Lung microvascular endothelial cell (primary cell): ENCODE measurements at places on chromosomes 6 and 20. TPM values are rescaled to one million over a fixed set of nuclear protein-coding genes. Genes with fewer than 3 reads are reported as not detected.

- no peak for DNase-seq
Measured at GRCh38 chr6:42527204-42527603, 36.6 kb upstream of the UBR2 start.

The SALL4 gene
- total RNA-seq = 0.20 and 0.22 TPM in 2 replicates

DNA sequence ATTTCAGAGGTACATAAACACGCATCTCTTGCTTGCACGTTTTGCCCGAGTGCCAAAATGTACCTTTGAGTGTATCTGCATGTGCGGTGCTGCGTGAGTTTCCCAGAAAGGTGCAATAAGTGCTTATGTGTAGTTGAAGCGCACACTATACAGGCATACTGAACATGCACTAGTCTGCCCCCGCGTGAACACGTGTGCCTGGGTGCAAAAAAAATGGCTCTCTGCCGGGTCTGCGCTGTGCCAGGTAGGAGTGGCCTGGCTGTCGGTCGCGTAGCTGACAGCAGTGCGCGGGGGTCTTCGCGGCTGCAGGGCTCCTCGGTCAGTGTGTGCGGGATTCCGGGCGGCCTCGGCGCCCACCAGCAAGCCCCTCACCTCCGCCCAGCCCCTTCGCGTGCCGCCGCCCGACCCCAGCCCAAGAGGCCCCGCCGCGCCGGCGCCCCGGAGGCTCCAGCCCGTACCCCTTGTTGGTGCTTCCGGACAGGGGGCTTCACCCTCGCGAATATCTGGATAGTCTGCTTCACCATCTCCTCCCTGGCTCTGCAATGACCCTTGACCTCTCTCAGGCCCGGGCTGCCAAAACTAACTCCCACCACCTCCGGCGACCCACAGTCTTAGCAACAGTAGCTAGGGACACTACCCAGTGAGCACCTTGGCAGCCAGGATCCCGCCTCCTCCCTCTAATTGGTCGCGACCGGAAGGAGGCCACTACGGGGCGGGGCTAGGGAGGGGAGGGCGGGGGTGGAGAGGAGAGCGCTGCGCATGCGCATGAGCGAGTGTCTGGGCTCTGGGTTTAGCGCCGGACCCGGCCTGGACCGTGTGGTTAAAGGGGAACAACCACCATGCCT is at the start of gene KIF6:
TSS of gene KIF6 (minus strand) at position 622 of the 845 bp plus-strand sequence. CDS start at position 524, 98 bp downstream.
- peak; percentile 88 for DNase-seq

The FRK gene
- under 0.01 TPM in 2 replicates for total RNA-seq

The TTBK1 gene
- under 0.01 TPM in 1 of 2 replicates, not detected in the other for total RNA-seq

- DNase-seq = no peak
Measured at GRCh38 chr6:116144605-116145004, 18.7 kb upstream of the COL10A1 start.

GRCh38 chr6:111805511-111806164 is 67.6 kb downstream of the FYN start:
- no peak for DNase-seq

The AFG1L gene
- total RNA-seq = 1.5 and 3.2 TPM in 2 replicates

DNA sequence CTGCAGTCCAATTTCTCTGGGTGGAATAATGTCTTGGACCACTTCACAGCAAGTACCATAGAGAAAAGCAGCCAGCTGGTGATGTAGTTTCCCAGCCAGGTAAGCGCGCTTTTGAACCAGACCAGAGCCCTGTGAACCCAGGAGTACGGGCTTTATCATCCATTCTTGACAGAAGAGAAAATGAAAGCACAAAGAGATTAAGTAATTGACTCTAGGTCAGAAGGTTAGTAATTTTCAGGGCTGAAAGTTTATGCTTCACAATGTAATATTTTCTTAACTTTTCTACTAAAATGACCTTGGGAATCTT is 7.1 kb upstream of the UST start:
- no peak for DNase-seq

DNA sequence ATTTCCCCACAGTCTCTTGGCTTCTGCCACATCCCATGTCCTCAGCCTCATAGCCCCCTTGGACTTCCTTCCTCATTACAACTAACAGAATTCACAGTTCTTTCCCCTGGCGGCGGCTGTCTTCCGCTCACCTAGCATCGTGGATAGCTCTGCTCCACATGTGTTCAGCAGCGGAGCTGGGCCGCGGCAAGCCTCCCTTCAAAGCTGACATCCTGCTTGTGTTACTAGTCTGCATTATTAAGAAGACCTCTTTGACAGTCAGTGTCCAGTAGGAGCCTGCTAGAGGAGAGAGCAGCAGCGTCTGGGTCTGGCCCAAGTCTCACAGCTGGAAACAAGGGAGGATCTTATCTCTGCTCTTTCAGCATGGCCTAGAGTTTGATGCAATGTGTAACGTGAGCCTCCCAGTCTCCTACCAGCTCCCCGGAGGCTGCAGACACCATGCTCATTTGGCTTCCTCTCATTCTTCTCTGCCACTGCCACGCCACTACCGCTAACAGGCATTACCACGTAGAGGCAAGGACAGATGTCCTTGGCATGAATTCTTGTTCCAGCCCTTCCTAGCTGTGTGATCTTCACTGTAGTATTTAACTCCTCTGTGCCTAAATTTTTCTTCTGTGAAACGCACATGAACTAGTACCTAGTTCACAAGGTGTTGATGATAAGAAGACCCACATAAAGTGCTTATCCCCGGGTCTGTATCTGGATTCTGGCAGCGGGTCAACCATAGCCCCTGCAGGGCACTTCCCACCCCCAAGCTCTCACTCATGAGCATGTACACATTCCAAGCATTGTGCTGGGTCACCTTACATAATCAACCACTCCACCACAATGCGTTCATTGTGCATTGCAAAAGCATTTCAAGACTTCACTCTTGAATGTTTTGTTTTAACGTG is 107.1 kb upstream of the BACH2 start:
- DNase-seq = no peak

DNA sequence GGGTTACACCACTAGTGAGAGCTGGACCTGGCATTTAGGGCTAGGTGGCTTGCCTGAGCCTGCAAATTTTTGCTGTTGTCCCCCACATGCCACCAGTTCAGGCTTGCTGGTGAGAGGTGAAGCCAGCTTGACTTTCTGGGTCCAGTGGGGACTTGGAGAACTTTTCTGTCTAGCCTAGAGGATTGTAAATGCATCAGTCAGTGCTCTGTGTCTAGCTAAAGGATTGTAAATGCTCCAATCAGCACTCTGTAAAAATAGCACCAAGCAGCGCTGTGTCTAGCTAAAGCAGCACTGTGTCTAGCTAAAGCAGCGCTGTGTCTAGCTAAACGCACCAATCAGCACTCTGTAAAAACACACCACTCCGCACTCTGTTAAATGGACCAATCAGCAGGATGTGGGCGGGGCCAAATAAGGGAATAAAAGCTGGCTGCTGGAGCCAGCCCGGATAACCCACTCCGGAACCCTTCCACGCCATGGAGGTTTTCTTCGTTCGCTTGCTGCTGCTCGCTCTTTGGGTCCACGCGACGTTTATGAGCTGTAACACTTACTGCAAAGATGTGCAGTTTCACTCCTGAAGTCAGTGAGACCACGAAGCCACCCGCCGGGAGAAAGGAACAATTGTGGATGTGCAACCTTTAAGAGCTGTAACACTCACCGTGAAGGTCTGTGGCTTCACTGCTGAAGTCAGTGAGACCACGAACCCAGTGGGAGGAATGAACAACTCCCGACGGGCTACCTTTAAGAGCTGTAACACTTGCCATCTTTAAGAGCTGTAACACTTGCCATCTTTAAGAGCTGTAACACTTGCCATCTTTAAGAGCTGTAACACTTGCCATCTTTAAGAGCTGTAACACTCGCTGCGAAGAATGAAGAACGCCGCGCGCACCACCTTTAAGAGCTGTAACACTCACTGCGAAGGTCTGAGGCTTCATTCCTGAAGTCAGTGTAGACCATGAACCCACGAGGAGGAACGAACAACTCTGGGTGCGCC is 27.3 kb downstream of the GMPR start:
- DNase-seq = no peak

DNA sequence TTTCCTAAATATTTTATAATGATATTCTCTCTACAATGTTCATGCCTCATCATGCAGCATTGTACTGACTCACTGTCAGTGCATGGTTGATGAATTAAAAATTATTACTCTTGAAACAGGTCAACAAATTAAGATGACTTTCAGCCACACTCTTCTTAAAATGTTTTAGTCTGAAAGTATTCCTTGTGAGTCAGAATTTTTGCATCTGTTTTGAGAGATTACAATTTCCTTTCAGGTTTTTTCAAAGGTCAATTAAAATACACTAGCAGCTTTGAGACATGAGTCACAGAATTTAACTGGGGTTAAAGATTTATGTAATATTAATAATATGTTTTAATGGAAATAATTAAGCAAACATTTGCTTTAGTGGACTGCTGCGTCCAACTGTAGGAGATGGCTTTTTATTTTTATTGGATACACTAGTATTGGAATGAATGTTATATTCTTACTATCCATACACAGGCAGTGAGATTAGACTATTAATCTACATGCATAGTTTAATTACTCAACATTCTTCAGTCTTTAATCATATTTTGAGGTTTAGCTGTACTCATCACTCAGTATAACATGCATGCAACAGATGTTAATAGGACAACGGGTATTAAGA is 9.7 kb downstream of the COL12A1 start:
- peak; percentile 4 for DNase-seq

DNA sequence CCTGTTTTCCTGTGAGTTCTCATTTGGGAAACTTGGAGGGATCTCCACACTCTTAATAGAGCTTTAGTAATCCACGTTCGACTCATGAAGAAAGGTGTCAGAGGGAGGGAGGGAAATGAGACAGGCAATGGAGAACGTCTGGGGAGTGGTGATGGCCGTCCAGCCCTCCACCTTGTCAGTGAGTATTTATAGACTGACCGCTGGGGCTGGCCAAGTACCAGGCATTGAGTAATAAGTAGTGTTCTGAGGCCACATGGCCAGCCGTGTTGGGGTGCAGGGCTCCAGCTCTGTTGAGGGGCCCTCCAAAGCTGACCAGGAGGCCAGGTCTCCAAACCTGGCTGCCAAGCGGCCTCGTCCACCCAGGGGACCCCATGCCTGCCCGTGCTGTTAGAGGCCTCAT is 11.3 kb upstream of the DSN1 start:
- DNase-seq = no peak

The NOTCH4 gene
- 9.1 and 14.8 TPM in 2 replicates for total RNA-seq

DNA sequence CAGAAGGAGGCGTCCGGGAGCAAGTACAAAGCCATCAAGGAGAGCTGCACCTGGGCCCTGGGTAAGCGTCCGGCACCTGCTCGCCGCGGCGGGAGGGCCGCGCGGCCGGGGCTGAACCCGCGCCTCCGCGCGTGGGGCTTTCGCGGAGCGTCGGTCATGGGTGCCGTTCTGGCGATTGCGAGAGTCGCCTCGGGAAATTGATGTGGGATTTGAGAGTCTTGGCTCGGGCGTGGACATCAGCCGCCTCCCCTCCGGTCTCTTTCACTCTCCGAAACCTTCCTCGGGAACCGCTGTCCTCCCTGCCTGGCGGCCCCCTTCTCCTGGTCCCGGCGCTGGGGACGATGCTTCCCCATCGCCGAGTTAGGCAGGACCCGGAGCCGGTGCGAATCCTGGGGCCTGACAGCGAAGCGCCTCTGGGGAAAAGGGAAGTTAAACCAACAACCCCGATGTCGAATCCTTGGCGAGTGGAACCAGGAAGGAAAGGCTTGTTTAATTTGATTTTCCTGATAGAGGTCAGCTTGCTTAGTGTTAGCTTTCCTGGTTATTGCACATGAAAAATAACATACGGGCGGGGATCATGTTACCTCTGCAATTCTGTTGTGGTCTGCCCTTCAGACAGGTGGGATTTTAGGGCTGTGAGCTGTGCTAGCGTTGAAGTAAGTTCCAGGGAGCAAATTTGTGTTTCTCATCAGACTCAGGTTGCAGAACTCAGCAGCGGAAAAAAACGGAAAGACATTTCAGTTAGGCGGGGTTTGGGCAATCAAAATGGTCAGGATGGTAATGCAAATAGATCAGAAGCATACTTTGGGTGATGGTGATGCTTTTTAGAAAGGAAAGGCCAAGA is 594 bp downstream of the ARFGEF3 start:
- peak; percentile 39 for DNase-seq

GRCh38 chr6:17758119-17758518 is 51.4 kb upstream of the NUP153 start:
- DNase-seq = no peak

GRCh38 chr6:53906103-53906502 is 111.3 kb downstream of the LRRC1 start:
- DNase-seq = no peak

The NRSN1 gene
- total RNA-seq = not detected in 2 replicates

DNA sequence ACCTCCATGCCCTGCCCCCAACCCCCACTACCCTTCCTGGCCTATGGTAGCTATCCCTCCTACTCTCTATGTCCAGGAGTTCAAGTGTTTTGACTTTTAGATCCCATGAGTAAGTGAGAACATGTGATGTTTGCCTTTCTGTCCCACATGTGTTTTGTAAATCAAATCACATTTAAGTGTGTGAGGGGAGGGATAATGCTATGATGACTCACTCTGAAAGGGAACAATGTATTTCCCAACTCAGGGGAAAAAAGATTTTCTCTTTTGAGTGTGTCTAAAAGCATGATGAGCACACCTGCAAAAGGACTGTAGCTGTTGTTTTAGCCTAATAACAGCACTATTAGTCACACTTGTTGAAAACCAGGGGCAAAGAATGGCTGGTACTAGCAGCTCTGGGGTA is 193.7 kb downstream of the GJA10 start:
- DNase-seq = peak; percentile 83

The PSORS1C1 gene
- total RNA-seq = 2.6 and 6.7 TPM in 2 replicates

GRCh38 chr20:53809728-53810365 is 216.2 kb upstream of the ZNF217 start:
- DNase-seq = no peak

The NCOA3 gene
- total RNA-seq = 21.4 and 26.8 TPM in 2 replicates

- no peak for DNase-seq
Measured at GRCh38 chr6:37092923-37093727, 76.8 kb upstream of the PIM1 start.

The SMOC2 gene
- total RNA-seq = not detected in 2 replicates

GRCh38 chr6:8073758-8074157 is 9.6 kb upstream of the BLOC1S5 start:
- DNase-seq = no peak

- no peak for DNase-seq
Measured at GRCh38 chr6:8177721-8178120, 75.4 kb upstream of the EEF1E1 start.

DNA sequence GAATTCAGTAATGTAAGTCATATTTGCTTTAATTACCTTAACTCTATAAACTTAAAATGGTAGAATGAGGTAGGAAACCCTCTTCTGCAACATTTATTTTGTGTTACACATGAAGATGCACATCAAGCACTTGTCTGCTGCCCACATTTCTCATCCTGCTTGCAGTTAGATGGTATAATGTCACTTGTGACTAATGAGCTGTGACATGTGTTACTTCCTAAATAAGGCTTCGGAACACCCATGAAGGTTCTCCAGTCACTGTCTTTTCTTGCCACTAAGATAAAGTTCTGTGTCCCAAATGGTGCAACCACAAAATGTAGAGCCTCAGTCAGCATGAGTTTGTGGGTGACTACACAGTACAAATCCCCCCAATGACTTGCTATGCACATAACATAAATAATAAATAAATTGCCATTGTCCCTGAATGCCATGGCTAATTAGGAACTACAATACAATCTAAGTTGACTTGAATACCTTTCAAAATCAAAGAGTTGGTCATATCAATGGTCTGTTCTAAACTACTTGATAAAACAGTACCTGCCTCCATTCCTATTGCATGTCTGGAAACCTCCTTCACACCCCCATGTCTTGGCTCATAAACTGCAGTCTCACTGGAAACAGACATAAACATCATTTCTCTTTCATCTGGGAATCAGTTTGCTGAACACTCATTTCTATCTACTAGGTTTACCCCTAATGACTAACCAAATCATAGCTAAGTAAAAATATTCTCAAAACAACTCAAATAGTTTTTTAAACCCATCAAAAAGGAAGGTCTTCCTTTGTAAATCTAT is 157.2 kb downstream of the PTPRK start:
- DNase-seq = no peak
